ENCODE measurements at places on chromosomes 2 and 18. TPM values are rescaled to one million over a fixed set of nuclear protein-coding genes. Genes with fewer than 3 reads are reported as not detected.

The RMND5A gene
- 30.8 TPM for total RNA-seq

The MOGAT1 gene
- total RNA-seq = not detected

The SERPINB3 gene
- not detected for total RNA-seq

The NFU1 gene
- 34.9 TPM for total RNA-seq

The ERLEC1 gene
- 126 TPM for total RNA-seq

The MPP4 gene
- total RNA-seq = 15.0 TPM

The NPAS2 gene
- total RNA-seq = 50.3 TPM

The IL1A gene
- 8.8 TPM for total RNA-seq

The CCNYL1 gene
- total RNA-seq = 7.6 TPM

The TTC32 gene
- total RNA-seq = 9.3 TPM

The MAP3K19 gene
- not detected for total RNA-seq

The KRTCAP3 gene
- 0.60 TPM for total RNA-seq

The ZNF513 gene
- 22.8 TPM for total RNA-seq

The TSGA10 gene
- total RNA-seq = 1.8 TPM

The TMEM163 gene
- 0.42 TPM for total RNA-seq

The CMPK2 gene
- 4.9 TPM for total RNA-seq

The NEU2 gene
- not detected for total RNA-seq

The SERPINB4 gene
- total RNA-seq = not detected

The EMILIN1 gene
- total RNA-seq = 88.5 TPM

The NYAP2 gene
- not detected for total RNA-seq

The TOGARAM2 gene
- total RNA-seq = not detected

The LYG2 gene
- total RNA-seq = 0.72 TPM

The FAM237A gene
- not detected for total RNA-seq

The ASB1 gene
- total RNA-seq = 29.0 TPM

The TCF23 gene
- total RNA-seq = not detected

The GALNT13 gene
- total RNA-seq = 3.8 TPM

The SLC23A3 gene
- total RNA-seq = 0.42 TPM

The STARD6 gene
- total RNA-seq = 0.29 TPM

The IL1B gene
- 11.6 TPM for total RNA-seq

The NEDD4L gene
- 109 TPM for total RNA-seq

The CCDC141 gene
- under 0.01 TPM for total RNA-seq

The CHRNA1 gene
- total RNA-seq = not detected

The KANSL3 gene
- 18.9 TPM for total RNA-seq

The NGEF gene
- total RNA-seq = 4.6 TPM

The HTR2B gene
- not detected for total RNA-seq

The NT5DC4 gene
- not detected for total RNA-seq

The RGPD3 gene
- 0.08 TPM for total RNA-seq

Measured in A375 (cell line).